ENCODE measurements at places on chromosomes 12 and 14.

- no peak for DNase-seq
Measured at GRCh38 chr12:117440384-117440783, 79.0 kb upstream of the NOS1 start.

- no peak for DNase-seq
Measured at GRCh38 chr14:57822081-57822480, 43.8 kb downstream of the SLC35F4 start.

- DNase-seq, result peak; percentile 90
Measured at GRCh38 chr12:49827401-49828099, 663 bp downstream of the NCKAP5L start.

- DNase-seq, result no peak
Measured at GRCh38 chr12:6818222-6818621, 3.4 kb upstream of the GPR162 start.

GRCh38 chr14:95111507-95112164, 45.7 kb downstream of the DICER1 start:
- no peak for DNase-seq

- DNase-seq, result no peak
Measured at GRCh38 chr12:78406828-78407227, 457.7 kb upstream of the SYT1 start.

GRCh38 chr12:102498471-102498870, 18.1 kb upstream of the IGF1 start:
- no peak for DNase-seq

DNA sequence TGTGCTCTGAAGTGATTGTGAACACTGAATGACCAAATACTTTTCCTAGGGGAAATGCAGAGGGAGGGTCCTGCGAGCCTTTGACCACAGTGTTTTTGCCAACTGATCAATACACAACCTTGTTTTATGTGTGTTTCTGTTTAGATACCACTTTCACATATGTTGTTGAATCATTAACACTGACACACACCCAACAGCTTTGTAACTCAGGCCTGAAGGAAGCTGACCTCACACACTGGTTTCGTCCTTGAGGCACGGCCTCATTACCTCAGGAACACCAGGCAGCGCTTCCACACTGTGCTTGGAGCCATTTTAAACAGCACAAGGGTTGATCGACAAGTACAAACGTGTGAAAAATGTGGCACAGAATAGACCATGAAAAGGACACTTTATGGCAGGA, 60.0 kb downstream of the PPFIBP1 start:
- no peak for DNase-seq

DNA sequence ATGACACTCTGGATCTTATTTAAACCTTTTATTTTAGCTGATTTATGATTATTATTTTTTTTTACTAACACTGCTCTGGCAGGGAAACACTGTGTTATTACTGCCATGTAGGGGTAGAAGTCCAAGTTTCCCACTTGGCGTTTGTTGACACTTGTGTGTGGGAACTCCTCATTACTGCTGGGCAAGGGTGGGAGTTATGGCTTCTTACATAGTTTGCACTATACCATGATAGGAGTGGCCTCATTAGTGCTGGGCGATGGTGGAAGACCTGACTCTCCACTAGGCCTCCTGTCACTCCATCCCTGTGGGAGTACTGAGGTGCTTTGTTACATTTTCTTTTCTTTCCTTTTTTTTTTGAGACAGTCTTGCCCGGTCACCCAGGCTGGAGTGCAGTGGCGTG, 83.5 kb downstream of the BRMS1L start:
- DNase-seq, result no peak

GRCh38 chr12:105235281-105235731, 668 bp downstream of the APPL2 start:
- DNase-seq, result no peak

DNA sequence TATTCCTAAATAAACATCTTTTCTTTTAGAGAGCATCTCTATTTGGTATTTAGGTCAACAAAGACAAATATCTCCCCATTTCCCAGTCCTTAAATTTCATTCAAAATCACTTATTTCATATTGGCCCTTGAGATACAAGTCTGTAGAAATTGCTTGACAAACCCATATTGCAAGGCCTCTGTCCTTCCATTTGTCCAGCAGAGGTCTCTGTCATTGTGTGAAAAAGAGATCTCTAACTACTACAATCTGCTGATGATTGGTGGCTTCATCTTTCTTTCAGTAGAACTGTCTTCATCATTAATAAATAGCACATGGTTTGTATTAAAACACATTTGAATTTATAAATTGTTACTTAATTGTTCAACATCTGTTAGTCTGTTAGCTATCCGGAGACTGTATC, 252.6 kb downstream of the ACSS3 start:
- DNase-seq, result peak; percentile 12

DNA sequence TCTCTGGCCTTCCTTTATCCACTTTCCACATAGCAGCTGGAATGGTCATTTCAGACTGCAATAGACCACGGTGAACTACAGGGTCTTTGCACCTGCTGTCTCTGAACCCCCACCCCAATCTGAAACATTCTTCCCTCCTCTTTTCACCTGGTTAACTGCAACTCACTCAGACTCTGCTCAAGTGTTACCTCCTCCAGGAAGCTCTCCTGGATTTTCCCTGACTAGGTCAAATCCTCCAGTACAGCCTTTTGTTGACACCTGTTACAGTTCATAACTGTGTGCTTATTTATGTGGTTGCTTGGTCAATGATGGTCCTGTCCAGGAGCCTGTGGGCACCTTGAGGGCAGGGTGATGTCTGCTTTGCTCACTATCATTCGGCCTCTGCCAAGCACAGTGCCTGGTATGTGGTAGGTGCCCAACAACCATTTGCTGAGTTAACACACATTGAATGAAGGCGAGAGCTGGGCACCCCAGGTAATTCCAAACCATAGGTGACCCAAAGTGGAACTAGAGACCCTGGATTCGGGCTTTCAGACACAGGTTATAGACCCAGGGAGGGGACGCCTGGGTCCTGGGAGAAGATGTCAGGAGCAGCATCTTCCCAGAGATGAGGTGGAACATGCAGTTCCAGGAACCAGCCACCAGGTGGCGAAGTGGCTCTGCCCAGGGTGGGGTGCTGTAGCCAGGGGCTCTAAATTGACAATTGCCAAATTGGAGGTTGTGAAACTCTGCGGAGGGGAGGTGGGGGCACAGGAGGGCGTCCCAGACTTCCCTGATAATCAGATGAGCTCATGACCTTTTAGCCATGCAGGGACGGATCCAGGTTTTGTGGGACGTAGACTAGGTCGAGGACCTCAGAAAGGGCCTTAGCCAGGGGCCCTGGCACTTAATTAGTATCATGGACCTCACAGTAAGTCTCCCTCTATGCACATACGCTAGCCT, 28.1 kb downstream of the TRPV4 start:
- DNase-seq, result peak; percentile 91

DNA sequence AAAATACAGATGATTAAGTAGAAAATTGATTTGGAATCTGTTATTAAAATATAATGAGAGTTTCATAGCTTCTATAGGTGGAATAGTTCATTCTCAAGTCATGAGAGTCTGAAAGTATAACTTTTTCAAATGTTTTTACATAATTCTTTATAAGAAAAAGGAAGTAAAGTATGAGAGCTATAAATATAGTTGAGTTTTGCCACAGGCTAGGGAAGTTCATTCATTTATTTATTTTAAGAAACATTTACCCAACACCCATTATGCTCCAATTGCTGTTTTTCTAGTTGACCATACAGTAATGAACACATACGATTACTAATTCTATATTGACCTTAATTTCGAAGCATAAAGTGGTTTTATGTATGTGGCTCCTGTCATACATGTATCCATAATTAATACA, 24.8 kb downstream of the LRRIQ1 start:
- DNase-seq, result no peak

DNA sequence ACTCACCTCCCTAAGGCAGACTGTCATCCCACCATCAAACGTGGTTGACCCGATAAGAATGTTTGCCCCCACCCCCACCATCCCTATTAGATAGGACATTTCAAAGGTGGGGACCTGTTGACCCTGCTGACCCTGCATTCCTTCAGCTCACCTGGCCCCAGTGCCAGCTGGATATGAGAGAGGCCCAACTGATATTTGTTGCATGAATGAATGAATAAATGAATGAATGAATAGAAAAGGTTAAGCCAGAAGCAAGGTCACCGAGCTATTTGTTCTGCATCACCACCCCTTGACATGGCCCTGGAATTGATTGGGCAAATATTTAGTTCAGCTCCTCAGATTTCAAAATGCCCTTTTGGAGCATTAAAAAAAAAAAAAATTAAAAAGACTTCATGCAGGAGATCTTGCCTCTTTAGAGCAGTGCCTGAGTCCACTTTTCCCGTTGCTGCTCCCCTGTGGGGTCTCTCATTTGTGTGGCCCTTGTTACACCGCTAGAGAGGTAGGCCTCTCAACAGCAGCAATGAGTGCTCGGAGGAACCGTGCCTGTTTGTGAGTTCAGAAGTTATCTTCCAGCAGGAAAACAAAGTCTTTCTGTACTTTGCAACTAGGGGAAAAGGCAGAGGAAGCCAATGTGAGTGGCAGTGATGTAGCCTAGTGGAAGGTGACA, 8.5 kb upstream of the SERPINA5 start:
- DNase-seq, result no peak

- no peak for DNase-seq
Measured at GRCh38 chr12:28938056-28938455, 211.0 kb upstream of the FAR2 start.

DNA sequence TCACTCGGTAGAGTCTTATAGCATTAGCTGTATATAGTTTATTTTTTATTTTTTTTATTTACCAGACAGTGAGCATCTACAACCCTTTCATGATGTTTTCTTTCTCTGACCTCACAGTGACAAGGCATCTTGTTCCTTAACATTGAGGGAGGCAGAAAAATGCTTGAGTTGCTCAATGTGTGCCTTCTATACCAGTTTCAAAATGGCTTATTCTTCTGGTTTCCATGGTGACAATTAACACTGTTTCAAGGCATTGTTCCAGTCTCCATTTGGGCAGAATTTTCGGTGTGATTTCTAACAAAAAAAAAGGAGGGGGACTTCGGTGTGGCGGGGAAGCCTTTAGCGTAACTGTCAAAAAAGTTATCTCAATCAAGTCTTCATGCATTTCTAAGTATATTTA, 209.7 kb upstream of the NPAS3 start:
- no peak for DNase-seq

DNA sequence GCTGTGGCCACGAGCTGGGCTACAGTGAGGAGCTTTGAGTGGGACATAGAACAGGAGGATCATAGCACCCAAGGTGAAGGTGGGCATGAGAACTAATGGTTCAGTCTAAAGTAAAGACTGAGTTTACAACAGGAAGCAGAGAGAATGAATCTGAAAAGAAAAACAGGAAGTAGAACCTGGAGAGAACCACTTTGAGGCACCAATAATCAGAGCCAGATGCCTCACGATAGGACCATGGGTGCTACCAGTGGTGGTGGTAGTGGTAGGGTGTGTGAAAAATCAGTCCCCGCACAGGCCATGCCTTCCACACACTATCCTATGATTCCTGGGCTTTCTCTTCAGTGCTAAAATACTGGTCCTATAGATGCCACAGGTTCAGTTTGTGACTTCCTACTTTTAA, 293.6 kb downstream of the AKAP6 start:
- no peak for DNase-seq

DNA sequence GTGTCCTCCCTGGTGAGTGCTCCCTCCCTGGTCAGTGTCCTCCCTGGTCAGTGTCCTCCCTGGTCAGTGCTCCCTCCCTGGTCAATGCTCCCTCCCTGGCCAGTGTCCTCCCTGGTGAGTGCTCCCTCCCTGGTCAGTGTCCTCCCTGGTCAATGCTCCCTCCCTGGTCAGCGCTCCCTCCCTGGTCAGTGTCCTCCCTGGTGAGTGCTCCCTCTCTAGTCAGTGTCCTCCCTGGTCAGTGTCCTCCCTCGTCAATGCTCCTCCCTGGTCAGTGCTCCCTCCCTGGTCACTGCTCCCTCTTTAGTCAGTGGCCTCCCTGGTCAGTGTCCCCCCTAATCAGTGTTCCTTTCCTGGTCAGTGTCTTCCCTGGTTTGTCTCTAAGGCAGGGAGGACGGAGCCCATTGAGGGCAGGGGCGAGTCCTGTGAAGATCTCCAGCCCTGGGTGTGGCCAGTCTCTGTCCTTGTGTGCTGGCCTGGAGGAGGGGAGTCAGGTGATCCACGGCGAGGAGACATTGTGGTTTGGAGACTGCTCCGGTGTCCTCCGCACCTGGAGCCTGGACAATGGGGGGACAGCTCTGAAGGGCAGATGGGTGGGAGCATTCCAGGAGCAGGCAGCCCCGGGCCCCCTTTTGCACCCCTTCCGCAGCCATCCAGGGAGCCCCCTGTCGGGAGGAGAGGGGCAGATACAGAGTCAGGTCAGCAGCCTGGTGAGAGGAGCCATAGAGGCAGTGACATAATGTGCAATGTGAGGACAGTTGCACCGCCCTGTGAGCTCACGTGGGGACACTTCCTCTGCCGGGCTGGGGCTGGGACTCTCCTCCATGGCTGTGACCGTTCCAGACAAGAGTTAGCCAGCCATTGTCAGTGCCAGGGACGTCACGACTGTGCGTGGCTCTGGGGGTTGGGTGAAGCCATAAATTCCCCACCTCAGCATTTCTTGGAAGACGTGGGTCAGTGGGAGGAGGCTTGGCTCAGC, 93.4 kb downstream of the ADGRD1 start:
- DNase-seq, result no peak

GRCh38 chr12:37565112-37565511, 751.5 kb upstream of the ALG10B start:
- no peak for DNase-seq

DNA sequence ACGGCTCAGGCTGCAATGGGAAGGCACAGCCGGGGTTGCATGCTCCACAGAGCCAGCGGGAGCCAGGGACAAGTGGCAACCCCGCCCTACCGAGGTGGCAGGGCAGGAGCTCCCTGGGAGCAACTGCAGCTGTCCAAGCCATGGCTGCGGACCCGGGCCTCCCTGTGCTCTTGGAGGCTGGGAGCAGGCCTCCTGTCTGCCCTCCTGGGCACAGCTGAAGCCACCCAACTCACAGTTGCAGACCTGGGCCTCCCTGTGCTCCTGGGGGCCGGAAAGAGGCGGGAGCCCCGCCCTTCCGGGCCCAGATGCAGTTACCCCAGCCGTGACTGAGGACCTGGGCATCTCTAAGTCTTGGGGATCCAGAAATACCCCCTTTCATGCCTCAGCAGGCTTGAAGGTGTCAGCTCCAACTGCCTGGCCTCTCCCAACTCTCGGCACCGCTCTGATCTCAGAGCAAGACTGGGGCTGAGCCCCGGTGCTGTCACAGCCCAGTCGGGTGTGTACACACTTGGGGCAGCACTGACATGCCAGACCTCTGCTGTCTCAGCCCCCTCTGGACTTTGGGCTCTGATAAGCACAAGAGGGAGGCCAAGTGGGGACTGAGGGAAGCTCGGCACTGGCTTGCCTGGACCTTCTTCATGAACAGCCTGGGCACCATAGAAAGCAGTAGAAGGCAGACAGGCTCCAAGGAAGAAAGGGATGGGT, 7.5 kb upstream of the RASSF9 start:
- DNase-seq, result no peak

GRCh38 chr12:100868487-100868886, 73.9 kb downstream of the ANO4 start:
- no peak for DNase-seq

GRCh38 chr12:24138041-24138440, 188.6 kb upstream of the SOX5 start:
- no peak for DNase-seq

- DNase-seq, result no peak
Measured at GRCh38 chr12:101719566-101719965, 19.7 kb downstream of the SYCP3 start.

All from D341Med (cell line).